ENCODE measurements at places on chromosomes 7 and 10.

GRCh38 chr10:129832573-129833467 lies 131.3 kb downstream of the EBF3 start:
- no peak for DNase-seq

DNA sequence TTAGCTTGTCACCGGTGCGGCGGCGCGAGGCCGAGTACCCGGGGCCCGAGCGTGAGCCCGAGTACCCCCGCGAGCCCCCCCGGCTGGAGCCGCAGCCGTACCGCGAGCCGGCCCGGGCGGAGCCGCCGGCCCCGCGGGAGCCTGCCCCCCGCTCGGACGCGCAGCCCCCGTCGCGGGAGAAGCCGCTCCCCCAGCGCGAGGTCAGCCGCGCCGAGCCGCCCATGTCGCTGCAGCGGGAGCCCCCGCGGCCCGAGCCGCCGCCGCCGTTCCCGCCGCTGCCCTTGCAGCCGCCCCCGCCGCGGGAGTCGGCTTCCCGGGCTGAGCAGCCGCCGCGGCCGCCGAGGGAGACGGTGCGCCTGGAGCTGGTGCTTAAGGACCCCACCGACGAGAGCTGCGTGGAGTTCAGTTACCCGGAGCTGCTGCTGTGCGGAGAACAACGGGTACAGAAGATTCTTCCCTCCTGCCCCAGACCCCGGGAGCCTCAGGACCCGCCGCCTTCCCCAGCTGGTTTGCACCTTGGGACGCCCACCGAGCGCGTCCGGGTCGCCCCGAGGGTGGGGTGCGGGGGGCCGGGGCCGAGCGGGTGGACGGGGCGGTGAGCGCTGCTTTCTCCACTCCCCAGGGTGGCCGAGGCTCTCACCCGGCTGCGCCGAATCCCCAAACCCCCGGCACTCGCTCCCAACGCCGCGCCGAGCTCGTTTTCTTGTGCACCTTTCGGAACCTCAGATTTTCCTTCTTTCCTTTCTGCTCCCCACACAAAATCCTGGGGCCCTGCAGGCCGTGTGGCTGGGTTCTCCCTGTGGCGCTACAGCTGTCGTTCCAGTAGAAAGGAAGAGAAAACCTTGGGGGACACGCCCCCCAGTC lies 708 bp downstream of the UBN2 start:
- no peak for DNase-seq

DNA sequence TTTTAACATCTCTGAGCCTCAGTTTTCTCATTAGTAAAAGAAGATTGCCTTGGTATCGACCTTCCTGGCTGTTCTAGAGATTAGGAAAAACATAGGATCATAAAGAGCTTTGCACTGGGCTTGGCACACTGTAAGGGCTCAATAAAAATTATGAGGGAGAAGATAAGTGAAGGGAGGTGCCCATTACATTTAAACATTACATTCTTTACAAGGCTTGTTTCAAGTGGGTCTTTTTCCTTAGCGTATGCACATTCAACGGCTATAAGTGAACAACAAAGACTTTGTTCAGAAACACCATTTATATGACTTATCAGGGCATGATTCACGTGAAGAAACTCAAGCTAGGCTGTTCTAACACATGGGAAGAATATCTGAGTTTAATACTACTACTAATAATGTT lies 351.9 kb upstream of the NPVF start:
- no peak for DNase-seq

- no peak for DNase-seq
These were observed 72.6 kb downstream of the FOXL3 start for GRCh38 chr7:362402-363096.

- DNase-seq: no peak
These were observed 75.7 kb downstream of the VWDE start for GRCh38 chr7:12327922-12328321.
